ENCODE measurements at places on chromosomes 2 and 18.

- no peak for DNase-seq
Observed at GRCh38 chr2:197939787-197940186, 135.4 kb downstream of the PLCL1 start.

DNA sequence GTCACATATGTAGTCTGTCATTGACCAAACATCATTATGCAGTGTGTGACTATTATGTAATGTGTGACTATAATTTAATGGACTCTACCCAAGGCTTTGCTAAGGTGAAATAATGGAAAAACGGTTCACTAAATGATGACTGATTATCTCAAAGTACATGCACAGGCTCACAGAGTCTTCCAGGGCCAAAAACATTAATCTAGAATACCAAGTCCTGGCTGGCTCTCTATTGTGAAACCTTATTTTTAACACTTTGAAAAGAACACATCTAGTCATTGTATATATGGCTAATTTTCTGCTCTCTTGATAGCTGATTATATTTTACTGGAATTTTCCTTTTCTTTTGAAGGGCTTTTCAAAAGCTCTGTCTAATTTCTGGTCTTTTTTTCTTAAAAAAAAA lies 102.9 kb upstream of the THUMPD2 start:
- no peak for DNase-seq

DNA sequence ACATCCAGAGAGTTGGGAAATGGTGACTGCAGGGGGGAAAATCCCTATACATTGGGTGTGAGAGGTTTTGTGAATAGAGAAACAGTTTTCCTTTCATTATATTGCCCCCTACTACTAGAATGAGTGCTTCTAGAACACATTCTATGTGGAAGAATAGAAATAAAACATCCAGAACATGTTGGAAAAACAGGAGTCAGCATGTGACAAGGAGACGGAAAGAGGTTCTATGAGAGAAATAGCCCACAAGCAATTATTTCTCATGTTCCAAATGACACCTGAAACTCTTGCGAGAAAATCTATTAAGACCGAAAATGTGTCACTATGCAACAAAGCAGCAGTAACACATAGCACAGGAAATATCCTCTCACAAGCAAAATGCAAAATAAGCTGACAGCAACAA lies 202.7 kb upstream of the SPOPL start:
- no peak for DNase-seq

GRCh38 chr2:233124421-233125080 lies 64.4 kb downstream of the INPP5D start:
- DNase-seq, result no peak

Data from mesothelial cell of epicardium (in vitro differentiated cells).